Mesenteric fat pad (tissue), 1 donor: ENCODE measurements at places on chromosomes 2 and 18. TPM values are rescaled to one million over a fixed set of nuclear protein-coding genes. Genes with fewer than 3 reads are reported as not detected.

DNA sequence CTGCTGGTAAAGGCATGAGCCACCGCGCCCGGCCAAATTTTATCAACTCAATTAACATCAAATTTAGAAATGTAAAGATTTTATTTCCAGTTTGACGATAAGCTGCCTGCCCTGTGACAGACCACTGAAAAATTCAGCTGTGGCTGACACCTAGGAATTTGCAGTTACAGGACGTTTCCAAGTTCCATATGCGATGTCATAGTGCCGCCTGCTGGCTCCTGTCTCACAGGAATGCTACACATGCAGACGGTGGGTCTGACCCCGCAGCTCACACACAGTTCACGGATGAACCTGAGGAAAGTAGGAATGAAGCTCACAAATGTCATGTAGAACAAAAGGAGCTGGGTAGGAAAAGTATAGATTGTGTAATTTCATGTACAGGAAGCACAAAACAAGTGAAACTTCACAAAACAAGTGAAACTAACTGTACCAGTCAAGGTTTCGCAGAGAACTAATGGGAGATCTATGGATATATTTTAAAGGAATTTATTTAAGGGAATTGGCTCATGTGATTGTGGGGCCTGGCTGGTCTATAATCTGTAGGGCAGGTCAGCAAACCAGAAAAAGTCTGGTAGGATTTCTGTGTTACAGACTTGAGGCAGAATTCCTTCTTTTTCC is 13.2 kb upstream of the SEH1L start:
- no peak for DNase-seq

DNA sequence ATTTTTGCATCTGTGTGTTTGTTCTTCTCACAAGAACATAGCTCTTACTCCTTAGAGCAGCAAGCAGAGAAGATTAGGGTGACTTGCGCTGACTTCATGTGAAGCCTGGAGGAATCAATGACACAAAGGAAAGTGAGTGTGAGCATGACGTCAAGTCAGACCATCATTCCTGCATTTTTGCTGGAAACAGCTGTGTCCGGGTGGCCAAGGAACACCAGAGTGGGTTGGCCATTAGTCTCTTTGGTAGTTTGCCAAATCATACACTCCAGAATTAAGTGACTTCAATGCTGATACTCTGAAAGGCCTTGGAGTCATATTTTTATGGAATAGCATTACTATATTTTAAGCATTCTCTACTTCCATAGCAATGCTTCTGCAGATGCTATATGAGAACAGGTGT is 597.2 kb downstream of the DCDC2C start:
- no peak for DNase-seq

DNA sequence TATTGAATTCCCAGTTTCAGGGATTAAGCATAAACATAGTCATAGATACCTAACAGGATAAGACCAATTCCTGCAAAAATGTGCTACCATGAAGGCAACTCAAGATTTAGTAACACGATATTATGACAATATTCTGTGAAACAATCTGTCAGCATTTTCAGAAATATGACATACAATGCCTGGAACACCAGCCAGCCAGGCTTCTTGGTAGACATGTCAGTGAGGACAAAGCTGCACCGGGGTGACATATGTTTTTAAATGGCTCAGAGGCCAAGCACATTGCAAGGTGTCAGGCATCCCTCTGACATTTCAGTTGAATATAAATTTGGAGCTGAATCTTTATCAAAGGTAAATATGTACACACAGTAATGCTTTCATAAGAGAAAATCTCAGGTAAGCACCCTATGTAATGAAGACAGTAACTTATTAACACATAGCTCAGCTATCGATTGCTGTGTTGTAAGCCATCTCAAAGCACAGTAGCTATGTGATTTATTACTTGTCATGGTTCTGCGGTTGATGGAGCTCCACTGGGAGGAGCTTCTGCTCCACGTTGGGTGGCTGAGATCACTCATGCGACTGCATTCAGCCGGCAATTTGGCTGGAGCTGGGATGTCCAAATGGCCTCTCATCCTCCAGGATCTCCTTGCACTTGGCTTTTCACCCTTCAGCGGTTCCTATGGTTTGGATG is 31.9 kb upstream of the EML6 start:
- no peak for DNase-seq

DNA sequence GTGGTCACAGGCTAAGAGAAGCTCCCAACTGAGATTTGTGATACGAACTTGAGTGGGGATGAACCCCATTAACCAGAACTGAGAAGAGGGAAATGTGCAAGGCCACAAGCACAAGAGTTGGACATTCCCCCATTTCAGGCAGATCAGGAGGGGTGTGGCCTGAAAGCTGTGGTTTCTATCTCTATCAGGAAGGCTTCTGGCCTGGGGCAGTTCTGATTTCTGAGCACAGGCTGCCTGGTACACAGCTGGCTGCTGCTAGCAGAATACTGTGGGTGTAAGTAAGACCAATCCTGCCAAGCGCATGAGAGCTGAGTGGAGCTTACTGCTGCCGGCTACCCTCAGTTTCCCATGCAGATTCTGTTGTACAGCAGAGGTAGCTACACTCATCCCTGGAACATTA is 484.6 kb downstream of the SATB2 start:
- DNase-seq = no peak

DNA sequence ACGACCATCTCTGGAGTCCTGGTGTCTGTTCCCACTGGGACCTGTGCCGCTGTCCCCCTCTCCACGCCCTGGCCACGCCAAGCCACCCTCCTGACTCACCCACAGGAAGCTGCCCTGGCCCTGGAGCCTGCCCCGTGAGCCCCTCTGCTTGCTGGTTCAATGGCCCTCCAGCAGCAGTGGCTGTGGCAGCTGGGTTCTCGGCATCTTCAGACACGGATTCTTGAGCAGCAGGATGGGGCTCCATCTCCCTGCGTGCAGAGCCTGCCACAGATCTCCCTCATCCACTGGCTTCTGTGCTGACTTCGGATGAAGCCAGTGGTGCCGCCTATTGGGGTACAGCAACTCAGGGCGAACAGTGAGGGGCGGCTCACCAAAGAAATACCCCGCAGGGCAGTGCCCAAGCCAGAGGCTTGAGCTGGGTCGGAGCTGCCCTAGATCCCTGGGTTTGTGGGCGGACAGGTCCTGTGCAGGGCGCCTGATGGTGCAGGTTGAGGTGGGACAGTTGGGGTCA is 14.0 kb downstream of the CAPN10 start:
- DNase-seq = peak; percentile 84

DNA sequence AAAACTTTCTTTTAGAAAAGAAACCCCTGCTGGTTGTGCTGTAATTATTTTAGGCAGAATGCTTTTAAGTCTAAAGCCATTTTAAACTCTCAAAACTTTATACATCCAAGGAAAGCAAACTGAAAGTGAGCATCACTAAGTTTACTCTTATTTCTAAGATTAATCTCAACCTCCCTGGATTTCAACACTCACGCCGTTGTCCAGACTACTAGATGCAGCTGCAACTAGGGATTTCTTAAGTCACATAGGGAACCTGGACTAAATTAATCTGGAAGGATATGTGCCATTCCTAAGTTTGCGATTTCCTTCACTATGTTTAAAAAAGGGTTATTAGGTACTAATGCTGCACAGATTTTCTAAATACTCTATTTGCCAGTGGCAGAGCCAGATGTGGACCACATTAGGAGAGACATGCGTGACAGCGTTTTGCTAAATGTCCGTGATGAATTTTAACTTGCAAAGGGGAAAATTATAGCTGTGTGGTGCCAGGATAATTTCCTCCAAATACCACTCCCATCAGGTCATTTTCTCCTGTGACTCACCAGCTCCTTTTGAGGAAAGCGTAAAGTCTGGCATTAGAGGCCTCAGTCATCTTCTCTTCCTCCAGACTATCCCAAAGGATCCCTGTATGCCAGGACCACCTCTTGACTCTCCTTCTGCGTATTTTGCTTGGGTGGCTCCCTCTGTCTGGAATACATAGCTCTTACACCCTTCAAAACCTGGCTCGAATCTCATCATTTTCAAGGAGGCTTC is 143.7 kb downstream of the ATL2 start:
- DNase-seq = no peak

- DNase-seq = no peak
Observed at GRCh38 chr18:9771261-9771976, 63.3 kb downstream of the RAB31 start.

- no peak for DNase-seq
Observed at GRCh38 chr2:163734881-163735684, 725 bp downstream of the FIGN start.

GRCh38 chr2:182038576-182038975 is 52.9 kb downstream of the PPP1R1C start:
- no peak for DNase-seq

DNA sequence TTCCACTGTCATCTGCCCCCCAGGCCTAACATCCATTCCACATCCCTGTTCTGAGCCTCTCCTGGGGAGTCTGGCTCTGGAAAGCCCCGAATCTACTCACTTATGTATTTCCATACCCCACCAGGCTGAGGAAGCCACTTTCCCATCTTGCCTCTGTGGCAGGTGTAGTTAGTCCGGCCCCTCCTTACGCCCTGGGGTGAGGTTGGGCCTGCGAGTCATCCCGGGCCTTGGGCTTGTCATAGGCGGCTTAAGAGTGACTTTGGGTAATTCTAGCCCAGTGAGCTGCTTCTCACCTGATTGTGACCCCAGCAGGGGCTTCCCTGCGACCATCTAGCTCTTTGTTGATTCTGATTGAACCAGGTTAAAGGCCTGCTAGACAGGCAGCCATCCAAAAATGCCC is 21.1 kb downstream of the PCARE start:
- no peak for DNase-seq

DNA sequence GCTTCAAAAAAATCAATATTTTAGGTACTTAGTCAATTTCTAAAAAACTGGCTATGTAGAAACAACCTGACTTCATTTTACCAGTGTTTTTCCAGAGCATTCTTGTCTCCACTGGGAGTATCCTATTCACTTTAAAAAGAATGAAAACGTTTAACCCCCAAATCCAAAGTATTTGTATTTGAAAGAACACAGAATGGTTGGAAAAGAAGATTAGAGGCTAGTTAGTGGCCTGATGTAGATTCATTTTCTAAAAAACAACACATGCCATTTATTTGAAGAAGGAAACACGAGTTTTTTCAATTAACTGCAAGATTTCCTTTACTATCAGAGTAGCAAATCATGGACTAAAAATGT is 74.6 kb downstream of the PLEKHM3 start:
- no peak for DNase-seq

DNA sequence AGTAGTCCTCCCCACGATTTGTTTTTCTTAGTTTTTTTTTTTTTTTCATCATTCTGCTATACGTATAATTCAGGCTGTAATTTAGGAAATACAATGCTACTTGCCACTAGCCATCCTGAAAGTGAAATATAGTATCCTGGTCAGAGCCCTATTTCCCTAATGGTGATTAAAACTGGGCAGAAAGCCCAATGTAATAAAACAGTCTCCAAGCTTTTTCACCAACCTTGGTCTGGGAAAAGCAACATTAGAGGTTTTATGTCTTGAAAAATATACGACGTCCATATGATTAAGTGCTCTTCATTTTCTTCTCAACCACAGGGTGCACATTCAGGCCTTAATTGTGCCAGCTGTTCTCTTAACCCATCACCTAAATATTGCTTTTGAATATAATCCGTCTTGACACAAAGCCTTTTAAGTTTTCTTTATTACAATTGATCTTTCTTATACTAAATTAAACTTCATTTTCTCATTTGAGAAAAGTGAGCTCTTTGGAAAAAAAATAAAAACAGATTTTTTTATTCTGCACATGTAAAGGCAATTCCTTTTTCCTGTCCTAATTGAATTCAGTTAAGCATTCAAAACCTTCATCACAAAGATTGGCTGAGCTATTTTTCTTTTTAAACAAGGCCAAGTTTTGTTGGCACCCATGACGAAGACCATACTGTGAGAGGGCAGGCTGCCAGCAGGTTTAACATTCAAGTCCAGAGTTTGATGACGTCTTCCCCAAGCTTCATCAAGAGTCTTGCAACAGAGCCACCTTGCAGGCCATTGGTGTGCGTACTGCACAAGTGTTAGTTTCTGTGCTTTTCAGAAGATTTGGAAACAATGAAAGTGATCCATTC is 52.7 kb downstream of the MAP2 start:
- DNase-seq = no peak

GLI2 gene
- total RNA-seq = 4.1 TPM

FZD7 gene
- total RNA-seq = 7.8 TPM

STARD6 gene
- total RNA-seq = not detected

CRYBA2 gene
- total RNA-seq = not detected

SIGLEC15 gene
- 0.32 TPM for total RNA-seq

LAMA3 gene
- total RNA-seq = 19.6 TPM

UGT1A8 gene
- total RNA-seq = not detected
